ENCODE measurements at places on chromosomes 13 and 19.

DNA sequence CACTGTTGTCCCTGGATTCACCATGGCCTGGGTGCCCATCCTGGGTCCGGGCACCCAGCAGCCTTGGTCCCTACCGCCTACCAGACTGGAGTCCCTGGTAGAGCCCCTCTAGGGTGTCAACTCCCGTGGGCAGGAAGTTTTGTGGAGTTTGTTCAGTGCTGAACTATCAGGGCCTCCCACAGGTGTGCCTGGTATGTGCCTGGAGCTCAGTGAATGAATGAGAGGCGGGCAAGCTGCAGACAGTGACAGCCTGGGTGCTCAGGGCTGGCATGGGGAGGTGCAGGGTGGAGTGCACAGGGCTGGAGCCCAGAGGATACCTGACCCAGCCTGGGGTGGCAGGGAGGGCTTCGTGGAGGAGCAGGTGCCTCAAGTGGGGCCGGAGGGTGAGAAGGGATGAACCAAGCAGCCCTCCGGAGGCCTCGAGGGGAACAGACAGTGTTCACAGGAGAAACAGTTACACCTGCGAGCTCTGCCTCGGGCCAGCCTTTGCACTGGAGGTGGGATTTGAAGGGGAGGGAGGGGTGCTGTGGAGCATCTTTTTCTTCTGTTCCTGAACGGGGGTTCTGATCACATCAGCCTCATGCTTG, 29.6 kb downstream of the PAK4 start:
- no peak for DNase-seq

GRCh38 chr19:39970425-39970674, 615 bp upstream of the PSMC4 start:
- DNase-seq: no peak

DNA sequence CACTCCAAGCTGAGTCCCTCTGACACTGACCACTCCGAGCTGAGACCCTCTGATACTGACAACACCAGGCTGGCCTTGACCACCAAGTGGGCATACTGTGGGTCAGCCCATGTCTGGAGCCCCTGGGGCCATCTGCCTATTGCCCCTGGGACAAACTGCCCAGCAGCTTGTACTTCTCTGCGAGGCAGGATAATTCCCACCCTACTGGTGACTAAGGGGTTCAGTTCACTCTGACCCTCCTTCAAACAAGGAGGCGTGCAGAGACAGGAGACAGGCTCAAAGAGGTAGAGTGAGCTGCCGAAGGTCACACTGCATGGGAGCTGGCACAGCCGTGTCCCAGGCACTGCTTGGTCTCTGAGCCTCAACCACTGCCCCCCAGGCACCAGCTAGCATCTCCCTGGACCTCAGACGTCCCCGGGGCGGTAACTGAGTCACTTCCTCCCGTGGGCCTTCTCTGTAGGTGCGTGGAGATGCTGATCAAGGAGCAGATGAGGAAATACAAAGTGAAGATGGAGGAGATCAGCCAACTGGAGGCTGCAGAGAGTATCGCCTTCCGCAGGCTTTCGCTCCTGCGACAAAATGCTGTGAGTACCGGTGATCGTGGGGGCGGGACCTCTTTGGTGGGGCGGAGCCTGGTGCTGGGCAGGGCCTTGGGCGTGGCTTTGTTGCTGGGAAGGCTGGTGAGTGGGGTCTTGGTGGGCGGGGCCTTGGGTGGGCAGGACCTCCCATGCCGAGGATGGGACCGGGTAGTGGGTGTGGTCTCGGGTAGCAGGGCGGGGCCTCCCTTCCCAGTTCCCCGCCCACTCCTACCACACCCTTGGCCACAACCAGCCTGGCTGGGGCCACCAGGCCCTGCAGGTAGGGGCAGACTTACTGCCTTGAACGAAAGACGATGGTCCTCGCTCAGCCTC, 5.8 kb upstream of the USE1 start:
- DNase-seq: peak; percentile 83

- no peak for DNase-seq
These were observed 47.7 kb downstream of the FNDC3A start for GRCh38 chr13:49023431-49023830.

DNA sequence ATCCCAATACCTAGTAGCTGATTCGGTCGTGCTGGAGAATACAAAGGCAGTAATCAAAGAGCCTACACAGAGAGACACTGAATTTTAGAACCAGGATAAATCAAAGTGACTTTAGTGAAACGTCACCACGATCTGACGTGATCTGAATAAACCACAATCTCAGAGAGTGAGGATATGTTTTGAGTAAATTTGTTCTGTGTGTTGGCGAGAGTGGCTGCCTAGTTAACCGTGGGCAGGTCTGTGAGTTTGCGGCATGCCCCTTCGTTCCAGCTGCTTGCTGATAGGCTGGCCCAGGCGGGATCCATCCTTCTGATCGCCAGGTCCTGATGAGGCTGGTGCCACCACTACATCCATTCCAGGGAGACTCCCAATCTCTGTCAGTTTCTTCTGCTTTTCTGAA, 40.4 kb downstream of the LRCH1 start:
- peak; percentile 68 for DNase-seq

- DNase-seq: no peak
These were observed 498.6 kb upstream of the SLITRK1 start for GRCh38 chr13:84380866-84381265.

DNA sequence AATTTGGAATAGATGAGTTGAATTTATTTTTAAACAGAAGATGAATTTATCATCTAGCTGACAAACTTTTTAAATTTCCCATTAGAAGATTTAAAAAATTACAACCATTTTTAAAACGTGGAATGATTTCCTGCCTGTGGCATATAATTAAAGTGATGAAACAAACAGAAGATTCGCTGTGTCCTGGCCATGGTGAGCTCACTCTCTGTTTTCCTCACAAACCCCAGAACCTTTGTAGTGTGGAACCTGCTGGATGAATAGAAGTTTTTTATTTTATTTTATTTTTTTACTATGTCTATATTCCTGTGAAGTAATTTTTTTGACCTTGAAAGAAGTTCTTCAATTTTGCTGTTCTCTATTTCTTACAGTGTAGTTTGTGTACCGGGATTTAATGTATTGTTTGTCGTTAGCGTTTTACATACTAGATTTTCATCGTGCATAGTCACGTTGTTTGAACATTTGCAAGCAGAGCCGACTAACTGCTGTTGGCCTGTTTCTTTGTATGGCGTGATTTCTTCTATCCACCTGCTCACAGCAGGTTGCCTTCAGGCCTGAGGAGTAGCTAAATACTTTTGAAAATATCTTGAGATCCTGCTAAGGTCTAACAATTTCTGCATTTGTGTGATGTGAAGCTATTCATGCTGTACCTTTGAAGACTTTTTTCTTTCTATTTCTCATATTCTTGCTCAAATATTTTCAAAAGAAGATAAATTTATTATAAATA, 149.2 kb downstream of the GGACT start:
- no peak for DNase-seq
